A172 (cell line): ENCODE measurements at places on chromosomes 5 and 9.

DNA sequence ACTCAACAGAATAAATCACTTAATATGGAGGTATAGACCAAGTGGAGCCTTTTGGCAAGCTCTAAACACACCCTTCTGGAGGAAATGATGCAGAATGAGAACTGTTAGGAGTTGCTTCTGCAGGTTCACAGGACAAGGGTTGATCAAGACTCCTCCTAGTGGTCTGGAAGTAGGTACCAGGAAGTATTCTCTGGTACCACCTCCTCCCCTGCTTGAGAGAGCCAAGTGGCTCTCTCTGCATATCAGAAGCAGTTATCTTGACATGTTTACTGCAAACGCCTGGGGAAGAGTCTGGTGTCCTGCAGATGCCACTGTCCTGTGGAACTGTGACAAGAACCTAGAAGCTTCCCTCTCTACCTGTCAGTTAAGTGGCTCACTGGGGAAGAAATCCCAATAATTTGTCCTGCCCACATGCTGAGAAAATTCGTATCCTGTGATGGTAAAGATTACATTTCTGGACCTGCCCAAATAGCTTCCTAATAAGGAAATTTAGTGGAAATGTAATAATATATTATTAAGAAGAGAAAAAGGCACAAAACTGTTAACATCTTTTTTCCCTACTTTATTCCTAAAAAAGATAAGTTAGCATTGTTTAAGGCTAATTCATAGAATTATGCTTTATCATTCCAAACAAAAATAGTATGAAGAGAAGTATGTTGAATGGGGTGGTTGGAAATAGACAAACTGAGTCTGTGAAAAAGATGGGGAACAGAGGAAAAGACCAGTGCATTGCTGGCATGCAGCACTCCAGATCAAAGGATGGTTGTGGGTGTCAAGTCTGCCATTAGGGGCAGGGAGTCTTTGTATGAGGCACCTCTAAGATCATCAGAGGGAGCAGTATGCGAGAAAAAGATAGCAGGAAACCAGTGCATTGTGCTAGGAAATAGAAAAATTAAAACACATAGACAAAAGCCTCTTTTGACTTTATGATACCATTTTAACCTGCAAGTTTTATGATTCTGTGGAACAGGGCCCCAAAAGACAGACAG, 118.8 kb downstream of the CDC42SE2 start:
- peak; percentile 84 for DNase-seq

GRCh38 chr5:64526734-64527439, 21.1 kb downstream of the RGS7BP start:
- no peak for DNase-seq

- DNase-seq: no peak
These were observed 2.9 kb upstream of the KLF4 start for GRCh38 chr9:107492381-107492970.

DNA sequence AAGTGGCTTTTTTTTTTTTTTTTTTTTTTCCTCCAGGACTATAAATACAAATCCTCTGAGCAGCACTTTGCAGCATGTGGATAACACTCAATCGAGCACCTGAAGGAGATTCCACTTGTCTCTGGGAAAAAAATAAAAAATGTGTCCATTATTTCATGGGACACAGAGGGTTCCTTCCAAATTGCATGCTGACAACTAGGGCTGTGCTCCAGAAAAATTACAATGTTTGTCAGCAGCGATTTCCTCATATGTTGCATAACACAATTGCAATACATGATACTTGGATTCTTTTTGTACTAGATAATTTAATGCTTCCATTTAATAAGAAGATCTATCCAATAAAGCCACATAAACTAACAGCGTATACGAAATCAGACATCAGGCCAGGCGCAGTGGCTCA, 84.4 kb downstream of the CDH18 start:
- no peak for DNase-seq

DNA sequence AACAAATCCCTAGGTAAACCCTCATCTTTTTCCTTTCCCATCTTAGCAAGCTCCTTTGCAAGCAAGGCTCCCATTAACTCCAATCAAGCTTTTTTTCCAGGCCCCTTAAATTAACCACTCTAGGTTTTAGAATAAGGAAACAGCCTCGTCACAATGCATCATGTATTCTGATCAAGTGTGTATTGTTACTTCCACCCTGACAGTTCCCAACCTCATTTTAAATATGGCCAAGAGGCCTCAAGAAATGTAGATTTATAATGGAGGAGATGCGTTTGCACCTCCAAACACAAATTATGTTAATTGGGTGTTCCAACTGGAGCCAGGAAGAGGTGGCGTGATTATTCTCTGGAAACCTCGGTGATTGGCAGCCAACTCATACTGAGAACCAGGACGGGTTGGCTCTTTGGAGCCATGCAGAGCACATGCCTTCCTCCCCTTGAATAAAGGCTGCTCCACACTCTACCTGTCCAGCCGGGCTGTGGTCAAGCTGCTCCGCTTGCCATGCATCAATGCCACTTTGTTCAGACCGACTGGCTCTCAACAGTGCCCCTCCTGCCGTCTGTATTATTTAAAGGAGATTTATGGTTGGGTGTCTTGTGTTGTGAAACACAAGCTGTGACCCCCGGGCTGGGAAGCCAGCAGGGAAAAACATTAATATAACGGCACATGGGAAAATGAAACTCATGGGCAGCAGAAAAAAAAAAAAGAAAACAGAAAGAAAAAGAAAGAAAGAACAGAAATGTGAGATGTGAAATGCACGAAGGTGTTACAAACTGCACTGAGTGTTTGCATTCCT, 191.1 kb downstream of the EBF1 start:
- no peak for DNase-seq

GRCh38 chr9:135376511-135377265, 102.9 kb upstream of the PPP1R26 start:
- peak; percentile 53 for DNase-seq

DNA sequence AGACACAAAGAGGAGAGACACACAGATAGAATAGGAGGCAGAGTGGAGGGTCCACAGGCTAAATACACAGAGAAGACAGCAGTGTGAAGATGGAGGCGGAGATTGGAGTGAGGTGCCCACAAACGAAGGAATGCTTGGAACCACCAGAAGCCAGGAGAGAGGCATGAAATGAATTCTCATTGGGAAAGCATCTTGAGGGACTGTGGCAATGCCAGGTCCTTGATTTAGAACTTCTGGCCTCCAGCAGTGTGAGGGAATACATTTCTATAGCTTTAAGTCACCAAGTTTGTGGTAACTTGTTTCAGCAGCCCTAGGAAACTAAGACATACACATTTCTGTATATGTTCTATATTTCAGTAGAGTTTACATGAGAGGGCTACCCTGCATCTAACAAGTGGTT, 396.6 kb upstream of the ZNF608 start:
- no peak for DNase-seq

GRCh38 chr9:18775241-18775640, 257.8 kb downstream of the SAXO1 start:
- no peak for DNase-seq
